ENCODE measurements at places on chromosomes 3 and 15.
A peak's percentile ranks its signal among the peaks of the same experiment; 100 is the strongest.

DNA sequence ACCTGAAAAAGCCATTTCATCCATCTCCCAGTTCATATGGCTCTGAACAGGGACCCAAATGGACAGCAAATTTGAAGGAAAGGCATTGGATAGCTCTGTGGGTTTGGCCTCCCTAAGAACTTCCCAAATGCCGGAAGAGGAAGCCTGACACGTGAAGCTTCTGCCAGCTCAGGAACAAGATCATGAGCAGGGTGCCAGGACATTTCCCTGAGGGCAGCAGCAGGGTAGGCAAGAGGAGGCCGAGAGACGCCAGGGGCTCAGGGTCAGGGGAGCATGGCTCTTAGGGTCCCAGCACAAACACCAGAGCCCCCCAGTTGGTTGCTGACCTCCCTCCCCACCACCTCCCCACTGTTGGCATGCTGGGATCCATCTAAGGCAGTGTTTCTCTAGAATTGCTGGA is 187.5 kb downstream of the MEGF11 start:
- DNase-seq, result no peak

DNA sequence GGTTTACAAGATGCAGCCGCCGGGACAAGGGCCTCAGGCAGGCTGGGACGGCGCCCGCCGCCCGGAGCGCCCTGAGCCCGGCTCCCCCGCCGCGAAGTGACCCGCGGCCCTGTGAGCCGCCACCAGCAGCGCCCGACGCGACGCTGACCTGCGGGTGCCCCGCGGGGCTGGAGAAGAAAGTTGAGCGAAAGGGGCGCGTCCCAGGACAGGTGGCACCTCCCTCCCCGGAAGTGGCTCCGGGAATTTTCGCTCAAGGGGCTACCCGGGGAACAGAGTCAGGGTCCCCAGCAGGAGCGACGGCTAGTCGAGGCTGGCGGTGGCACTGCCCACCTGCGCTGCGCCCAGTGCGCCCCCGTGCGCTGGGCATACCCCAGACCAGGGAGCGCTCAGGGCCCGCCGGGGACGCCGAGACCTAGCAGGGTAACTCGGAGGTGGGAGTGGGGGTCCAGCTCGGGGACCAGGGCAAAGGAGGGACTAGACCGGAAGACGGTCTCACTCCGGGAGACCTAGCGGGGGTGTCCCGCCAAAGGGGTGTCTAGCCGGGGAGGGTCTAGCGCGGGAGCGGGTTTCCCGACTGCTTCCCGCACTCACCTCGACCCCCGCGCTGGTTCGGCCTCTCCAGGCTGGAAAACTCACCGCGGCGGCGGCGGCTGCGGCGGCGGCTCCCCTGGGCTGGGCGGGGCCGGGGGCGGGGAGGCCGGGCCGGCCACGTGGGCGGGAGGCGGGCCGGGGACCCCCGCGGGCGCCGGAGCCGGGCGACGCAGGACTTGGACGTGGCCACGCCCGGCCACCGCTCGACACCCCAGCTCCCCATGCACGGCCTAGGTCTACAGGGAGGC is 18.4 kb downstream of the SPATA12 start:
- peak; percentile 36 for DNase-seq

GRCh38 chr3:151798466-151798865 is 15.4 kb upstream of the AADAC start:
- no peak for DNase-seq

DNA sequence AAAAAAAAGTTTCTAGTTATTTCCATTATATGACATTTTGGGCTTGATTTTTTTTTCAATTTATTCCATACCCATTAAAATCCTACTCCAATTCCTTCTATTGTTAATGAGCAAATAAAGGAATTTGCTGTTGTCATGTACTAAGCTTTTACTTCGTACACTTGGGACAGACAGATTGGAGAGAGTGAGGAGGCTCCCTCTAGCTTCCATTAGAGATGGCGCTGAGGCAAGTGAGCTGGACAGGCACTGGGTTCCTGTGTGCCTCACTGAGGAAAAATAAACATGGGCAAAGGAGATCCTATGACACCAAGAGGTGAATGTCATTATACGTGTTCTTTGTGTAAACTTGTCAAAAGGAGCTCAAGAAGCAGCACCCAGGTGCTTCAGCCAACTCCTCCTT is 441.1 kb upstream of the MDFIC2 start:
- DNase-seq, result no peak

DNA sequence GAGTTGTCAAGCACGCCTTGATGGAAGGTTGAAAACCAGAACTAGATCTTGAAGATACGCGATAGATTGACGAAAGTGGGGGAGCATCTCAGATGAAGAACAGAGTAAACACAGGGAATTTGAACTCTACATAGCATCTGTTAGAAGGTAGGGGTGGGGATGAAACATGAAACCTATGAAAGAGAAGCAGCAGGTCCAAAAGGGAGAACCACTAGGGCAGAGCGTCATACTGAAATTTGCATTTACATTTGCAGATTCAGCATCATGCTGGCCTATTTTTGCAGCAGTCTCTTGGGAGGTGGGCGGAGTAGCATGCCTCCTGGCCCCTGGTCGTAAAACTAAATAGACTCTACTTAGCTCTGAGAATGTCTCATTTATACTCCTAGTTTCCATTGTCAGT is 46.1 kb upstream of the RASGRP1 start:
- DNase-seq, result no peak

- no peak for DNase-seq
Observed at GRCh38 chr3:179811321-179812095, 158.7 kb downstream of the USP13 start.

GRCh38 chr3:162541923-162542322 is 1045.3 kb downstream of the OTOL1 start:
- no peak for DNase-seq

DNA sequence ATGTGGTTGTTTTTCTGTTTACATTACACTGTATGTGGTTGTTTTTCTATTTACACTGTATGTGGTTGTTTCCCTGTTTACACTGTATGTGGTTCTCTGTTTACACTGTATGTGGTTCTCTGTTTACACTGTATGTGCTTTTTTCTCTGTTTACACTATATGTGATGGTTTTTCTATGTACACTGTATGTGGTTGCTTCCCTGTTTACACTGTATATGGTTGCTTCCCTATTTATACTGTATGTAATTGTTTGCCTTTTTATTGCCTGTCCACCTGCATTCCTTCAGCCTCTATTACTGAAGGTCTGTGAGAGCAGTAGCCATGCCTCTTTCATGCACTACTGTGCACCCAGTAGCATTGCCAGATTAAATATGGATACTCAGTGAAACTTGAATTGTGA is 94.3 kb downstream of the MITF start:
- no peak for DNase-seq

DNA sequence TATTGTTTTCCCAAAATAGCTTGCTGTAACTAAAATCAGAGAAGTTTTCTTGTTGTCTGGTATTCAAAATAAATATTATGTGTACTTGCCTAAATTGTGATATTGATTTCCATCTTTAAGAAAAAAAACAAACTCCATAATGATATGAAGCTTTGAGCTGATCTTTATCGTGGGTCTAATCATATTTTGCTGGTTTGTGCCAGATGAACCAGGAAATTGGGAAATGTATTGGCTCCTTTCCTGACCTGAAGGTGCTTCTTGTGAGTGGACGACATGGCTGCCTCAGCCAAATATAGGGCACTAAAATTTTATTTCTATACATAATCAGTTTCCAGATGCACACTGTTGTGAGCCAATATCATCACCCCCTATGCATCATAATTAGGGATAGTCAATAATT is 113.3 kb downstream of the DIPK2A start:
- DNase-seq, result no peak

GRCh38 chr3:20930034-20930433 is 744.0 kb upstream of the SGO1 start:
- no peak for DNase-seq

DNA sequence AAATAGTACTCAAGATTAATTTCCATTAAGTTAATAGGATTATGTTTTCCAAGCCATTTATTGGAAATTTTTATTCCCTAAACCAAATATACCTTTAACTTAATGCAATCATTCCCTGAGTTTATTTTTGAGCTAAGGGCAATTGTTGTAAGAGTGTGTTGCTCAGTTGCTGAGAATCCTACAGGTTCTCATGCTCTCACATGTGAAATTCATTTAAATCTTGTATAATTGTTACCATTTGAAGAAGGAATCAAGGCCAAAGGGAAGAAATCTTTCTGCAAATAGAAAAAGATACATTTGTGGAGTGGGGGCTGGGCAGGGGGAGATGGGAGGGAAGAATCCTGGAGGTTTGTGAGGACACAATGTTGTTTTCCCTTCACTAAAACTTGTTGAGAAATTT is 202.7 kb upstream of the STRIT1 start:
- no peak for DNase-seq

- DNase-seq, result no peak
Observed at GRCh38 chr3:59245859-59246501, 196.2 kb upstream of the CFAP20DC start.

DNA sequence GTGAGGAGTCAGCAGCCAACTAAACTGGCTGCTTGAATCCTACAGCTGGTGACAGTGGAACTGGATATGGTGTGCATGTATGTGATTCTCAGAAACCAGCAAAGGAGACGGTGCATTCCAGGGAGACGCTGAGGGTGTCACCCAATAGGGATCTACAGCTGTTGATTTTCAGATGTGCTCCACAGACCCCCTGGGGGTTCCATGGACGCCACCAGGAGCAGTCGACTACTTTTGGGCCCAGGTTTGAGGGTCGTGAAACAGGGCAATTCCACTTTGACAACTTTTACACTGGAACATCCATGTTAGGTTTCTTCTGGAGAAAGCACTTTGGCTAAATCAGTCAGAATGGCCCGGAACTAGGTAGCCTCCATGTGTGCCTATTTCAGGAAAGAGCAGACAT is 71.5 kb upstream of the MEX3B start:
- no peak for DNase-seq

DNA sequence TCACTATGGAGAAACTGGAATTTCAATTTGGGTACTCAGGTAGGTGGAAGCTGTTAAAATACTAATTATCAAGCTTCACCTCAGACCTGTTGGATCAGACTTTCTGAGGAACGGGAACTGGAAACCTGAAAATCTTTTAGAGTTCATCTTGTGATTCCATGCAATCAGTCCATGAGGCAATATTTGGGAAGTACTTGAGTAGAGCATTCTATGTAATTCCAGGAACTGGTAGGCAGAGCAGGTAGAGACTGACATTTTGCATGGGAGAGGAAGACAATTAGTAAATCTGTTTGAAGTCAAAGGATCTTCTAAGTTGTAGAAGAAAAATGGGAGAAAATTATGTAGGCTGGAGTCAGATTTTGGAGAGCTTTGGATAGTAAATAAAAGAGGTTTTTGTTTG is 43.1 kb downstream of the FGF7 start:
- DNase-seq, result no peak

GRCh38 chr3:119301662-119302061 is 7.5 kb downstream of the ARHGAP31 start:
- DNase-seq, result no peak

DNA sequence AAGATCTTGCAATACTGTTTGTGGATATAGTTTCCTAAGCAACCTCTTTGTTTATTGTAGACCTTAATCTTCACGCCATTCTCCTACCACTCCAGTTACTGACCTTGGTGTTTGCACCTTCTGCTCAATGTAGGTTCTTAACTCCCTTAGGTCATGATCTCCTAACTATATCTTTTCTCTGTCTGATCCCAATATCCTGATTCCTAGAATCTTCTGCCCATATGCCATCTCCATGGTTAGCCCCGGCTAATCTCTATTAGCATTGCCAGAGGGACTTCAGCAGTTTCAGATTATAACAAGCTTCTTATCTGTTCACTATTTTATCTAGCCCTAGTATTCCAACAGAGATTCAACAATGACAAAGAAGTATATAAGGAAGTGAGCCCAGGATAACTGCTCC is 64.9 kb downstream of the IMPG2 start:
- no peak for DNase-seq

DNA sequence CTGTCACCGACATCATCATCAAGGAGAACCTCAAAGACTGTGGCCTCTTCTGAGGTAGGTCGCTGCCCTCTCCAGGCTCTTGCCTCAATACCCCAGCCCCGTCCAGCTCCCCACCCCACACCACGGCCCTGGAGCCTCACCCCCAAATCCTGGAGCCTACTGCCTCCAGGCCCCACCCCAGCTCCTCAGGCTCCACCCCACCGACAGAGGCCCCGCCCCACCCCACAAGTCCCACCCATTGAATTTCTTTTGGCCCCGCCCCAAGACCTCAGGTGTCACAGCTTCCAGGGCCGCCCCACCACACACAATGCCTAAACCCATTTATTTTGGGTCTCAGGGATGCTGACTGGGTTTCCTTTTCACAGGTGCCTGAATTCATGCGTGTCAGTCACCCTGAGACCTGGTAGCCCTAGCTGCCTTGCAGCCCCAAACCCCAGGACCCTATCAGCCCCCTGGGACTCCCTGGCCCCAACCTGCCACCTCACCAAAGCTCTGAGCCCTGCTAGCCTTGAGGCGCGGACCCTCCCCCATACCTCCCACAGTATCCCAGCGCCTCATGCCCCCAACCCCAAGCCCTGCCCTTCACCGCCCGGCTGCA is 3.6 kb downstream of the GNAT1 start:
- no peak for DNase-seq

DNA sequence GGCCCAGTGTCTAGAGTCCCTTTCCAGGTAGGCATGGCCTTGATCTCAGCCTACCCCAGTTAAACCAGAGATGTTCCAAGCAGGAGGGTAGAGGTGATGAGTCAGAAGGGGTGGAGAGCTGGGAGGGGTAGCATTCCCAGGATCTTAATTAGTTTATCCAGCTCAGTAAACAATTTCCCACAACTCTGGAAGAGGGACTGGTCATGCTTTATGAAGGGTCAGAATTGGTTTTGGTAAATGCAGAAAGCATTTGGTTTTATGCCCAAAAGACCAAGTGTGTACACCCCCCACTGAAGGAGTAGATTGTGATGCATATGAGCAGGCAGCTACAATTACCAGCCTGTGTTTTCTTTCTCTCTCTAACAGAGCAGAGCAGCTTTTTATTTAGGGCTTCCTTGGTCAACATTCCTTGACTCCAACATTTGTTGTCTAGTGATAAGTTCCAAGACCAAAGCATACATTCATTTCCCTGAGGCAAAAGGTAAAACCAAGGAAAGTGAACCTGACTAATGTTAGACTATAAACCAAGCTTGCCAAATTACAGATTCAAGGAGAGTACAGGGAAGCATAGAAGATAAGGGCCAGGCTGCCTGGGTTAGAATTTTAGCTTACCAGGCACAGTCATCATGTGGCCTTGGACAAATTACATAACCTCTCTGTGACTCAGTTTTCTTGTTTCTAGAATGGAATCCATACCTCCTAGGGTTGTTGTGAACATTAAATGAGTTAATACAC is 17.6 kb downstream of the EXOSC7 start:
- DNase-seq, result no peak

GRCh38 chr3:128863560-128863959 is 15.9 kb upstream of the ACAD9 start:
- no peak for DNase-seq

- no peak for DNase-seq
Observed at GRCh38 chr3:59408047-59408624, 358.3 kb upstream of the CFAP20DC start.

DNA sequence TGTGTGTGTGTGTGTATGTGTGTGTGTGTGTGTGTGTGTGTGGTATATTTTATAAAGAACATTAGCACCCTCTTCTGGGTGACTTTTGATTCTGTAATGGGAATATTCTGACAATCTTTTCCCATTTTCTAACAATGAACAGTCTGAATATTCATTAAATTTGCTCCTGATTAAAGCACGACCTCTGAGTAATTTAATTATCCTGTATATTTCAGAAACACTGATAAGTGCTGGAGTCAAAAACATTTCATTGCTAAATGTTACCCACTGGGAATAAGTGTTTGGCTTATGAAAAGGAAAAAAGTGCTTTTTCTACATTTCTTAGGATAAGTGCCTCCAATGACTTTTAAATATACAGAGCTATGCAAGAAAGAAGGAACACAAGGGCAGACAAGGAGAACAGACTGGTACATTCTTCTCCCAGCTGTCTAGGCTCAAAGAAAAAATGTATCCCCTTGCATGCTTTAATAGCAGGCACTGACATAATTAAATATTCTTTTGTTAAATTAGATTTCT is 32.3 kb upstream of the SYNPR start:
- DNase-seq, result no peak

Measured in left ventricle myocardium inferior (tissue), 1 donor.